ENCODE measurements at places on chromosomes 11 and 22. TPM values are rescaled to one million over a fixed set of nuclear protein-coding genes. Genes with fewer than 3 reads are reported as not detected.

The KDELR3 gene
- total RNA-seq = 1.5 TPM

The CNIH2 gene
- 45.7 TPM for total RNA-seq

The SEC14L6 gene
- 0.49 TPM for total RNA-seq

The ALKBH3 gene
- total RNA-seq = 12.8 TPM

The SLC22A8 gene
- 2.2 TPM for total RNA-seq

The WNT7B gene
- 2.7 TPM for total RNA-seq

The USP2 gene
- total RNA-seq = 0.74 TPM

The HEPHL1 gene
- not detected for total RNA-seq

The RAB36 gene
- 4.9 TPM for total RNA-seq

The C11orf97 gene
- total RNA-seq = 0.49 TPM

The SPDYC gene
- total RNA-seq = not detected

The SHANK3 gene
- total RNA-seq = 5.9 TPM

The MOV10L1 gene
- 2.5 TPM for total RNA-seq

The ATP5MG gene
- 76.5 TPM for total RNA-seq

The OAF gene
- 1.2 TPM for total RNA-seq

The CDKN1C gene
- 25.8 TPM for total RNA-seq

The MAPK12 gene
- total RNA-seq = 11.6 TPM

The SPI1 gene
- total RNA-seq = 1.7 TPM

The DYNC2H1 gene
- total RNA-seq = 56.1 TPM

The OR4D9 gene
- total RNA-seq = not detected

The MYO7A gene
- 0.49 TPM for total RNA-seq

The CFAP68 gene
- total RNA-seq = 5.7 TPM

The SAA4 gene
- not detected for total RNA-seq

The MRGPRX3 gene
- total RNA-seq = 0.25 TPM

The ATXN10 gene
- total RNA-seq = 262 TPM

The ANGPTL5 gene
- 0.25 TPM for total RNA-seq

The OR56B1 gene
- total RNA-seq = not detected

The NAV2 gene
- total RNA-seq = 22.9 TPM

The PATE2 gene
- 0.25 TPM for total RNA-seq

The CCDC116 gene
- not detected for total RNA-seq

The MS4A15 gene
- total RNA-seq = not detected

The ZMAT5 gene
- 10.3 TPM for total RNA-seq

The ROM1 gene
- total RNA-seq = 1.7 TPM

The PANX3 gene
- total RNA-seq = 0.25 TPM

The CXCR5 gene
- not detected for total RNA-seq

The SORL1 gene
- 40.6 TPM for total RNA-seq

The HTR3B gene
- total RNA-seq = 0.25 TPM

The GGTLC2 gene
- not detected for total RNA-seq

The CST6 gene
- not detected for total RNA-seq

The RNF141 gene
- 64.7 TPM for total RNA-seq

The PIH1D2 gene
- total RNA-seq = 1.5 TPM

The VSIG10L2 gene
- total RNA-seq = not detected

The TEX54 gene
- not detected for total RNA-seq

The PRODH gene
- total RNA-seq = 0.74 TPM

The SLC25A45 gene
- 0.74 TPM for total RNA-seq

The MCM5 gene
- 8.1 TPM for total RNA-seq

The SNX32 gene
- total RNA-seq = 10.8 TPM

The MUC2 gene
- not detected for total RNA-seq

The LRRC4C gene
- 63.4 TPM for total RNA-seq

The SNAP29 gene
- total RNA-seq = 7.1 TPM

The MAPK11 gene
- 16.0 TPM for total RNA-seq

The SLC22A6 gene
- total RNA-seq = 5.7 TPM

The TUBGCP6 gene
- 29.3 TPM for total RNA-seq

The ATF4 gene
- 72.0 TPM for total RNA-seq

The CRYBB3 gene
- not detected for total RNA-seq

The DDX25 gene
- total RNA-seq = 19.9 TPM

The ASRGL1 gene
- 24.6 TPM for total RNA-seq

The ARVCF gene
- 48.9 TPM for total RNA-seq

The PHF21A gene
- total RNA-seq = 22.9 TPM

The BIK gene
- not detected for total RNA-seq

Data from temporal lobe (tissue), 4 donors.